HCT116 (cell line): ENCODE measurements at places on chromosomes 5 and 9.

DNA sequence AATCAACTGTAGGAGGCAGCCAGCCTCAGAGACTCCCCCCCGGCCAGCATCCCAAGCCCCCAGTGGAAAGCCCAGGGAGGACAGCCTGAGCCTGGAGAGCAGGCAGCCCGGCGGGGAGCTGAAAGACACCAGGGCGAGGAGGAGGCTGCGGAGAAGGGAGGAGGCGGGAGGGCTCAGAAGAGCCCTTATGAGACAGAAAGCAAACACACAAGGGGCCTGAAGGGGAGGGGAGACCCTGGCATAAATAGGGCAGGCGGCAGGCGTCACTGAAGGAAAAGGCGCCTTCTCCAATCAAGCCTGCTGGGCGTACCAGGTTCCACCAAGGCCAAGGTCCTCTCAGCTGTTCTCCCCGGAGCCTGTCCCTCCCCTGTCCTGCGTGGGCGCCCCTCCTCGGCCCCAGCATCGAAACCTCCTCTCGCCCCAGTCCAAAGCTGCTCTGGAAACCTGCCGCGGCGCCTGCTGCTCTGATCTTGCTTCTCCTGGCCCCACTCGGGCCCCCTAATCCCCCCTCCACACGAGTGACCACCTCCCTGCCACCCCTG, 1.3 kb downstream of the SLC9A3 start:
- DNase-seq = no peak

DNA sequence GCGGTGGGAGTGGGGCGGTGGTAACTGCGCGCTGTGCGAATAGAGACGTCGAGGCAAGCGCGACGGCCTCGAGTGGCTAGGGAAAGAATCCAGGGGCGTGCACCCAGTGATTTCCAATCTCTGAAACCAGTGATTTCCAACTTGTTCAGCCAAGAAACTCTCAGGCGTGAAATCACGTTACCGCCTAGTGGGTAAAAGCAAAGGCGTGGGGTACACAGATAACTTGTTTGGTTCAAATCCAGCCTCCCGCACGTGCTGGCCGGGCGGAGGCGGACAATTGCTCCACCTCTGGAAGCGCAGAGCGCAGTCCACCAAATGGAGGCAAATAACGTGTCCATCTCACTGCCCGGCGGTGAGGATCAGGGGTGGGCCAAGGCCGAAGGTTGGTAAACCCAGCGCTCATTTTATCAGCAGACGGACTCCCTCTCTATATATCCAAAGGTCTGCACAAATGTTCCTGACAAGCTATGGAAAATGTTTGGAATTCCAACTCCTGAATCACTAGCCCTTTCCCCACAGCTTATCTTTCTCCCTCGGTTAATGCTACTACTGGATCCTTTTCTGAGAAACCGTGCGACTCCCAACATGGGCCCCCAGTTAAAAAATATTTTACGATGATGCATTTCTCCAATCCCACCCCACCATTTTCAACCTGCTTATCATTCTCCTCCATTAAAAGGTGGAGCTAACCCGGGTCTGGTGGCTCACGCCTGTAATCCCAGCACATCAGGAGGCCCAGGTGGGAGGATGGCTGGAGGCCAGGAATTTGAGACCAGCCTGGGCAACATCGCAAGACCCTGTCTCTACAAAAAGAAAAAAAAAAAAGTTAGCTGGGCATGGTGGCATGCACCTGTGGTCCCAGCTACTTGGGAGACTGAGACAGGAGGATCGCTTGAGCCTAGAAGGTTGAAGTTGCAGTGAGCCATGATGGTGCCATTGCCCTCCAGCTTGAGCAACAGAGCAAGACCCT, 950 bp upstream of the FNBP1 start:
- DNase-seq = no peak

DNA sequence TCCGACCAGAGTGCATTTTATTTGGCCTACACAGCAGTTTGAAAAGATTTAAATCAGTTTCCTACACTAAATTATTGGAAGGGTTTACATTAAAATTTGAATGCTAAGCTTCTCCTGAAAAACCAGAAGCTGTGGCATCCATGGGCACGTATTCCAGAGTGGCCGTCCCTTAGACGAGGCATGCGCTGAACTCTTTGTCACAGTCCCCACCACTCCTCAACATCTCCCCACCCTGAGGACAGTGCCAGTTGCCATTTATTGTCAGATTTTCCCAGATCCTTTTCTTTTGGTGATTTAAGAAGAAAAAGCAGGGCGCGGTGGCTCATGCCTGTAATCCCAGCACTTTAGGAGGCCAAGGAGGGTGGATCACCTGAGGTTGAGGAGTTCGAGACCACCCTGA, 39.9 kb upstream of the UNC5A start:
- no peak for DNase-seq

DNA sequence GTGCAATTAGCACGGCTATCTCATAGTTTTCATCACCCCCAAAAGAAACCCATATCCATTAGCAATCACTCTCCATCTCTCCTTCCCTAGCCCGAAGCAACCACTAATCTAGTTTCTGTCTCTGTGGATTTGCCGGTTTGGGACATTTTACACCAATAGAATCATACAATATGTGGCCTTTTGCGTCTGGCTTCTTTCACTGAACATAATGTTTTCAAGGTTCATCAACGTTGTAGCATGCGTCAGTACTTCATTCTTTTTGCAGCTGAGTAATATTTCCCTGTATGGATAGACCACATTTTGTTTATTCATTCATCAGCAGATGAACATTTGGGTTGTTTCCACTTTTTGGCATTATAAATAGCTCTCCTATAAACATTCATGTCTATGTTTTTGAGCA, 75.4 kb upstream of the TBC1D2 start:
- no peak for DNase-seq

GRCh38 chr5:80067016-80067415, 31.9 kb downstream of the THBS4 start:
- no peak for DNase-seq

GRCh38 chr5:90909101-90909503, 350.5 kb downstream of the ADGRV1 start:
- no peak for DNase-seq

DNA sequence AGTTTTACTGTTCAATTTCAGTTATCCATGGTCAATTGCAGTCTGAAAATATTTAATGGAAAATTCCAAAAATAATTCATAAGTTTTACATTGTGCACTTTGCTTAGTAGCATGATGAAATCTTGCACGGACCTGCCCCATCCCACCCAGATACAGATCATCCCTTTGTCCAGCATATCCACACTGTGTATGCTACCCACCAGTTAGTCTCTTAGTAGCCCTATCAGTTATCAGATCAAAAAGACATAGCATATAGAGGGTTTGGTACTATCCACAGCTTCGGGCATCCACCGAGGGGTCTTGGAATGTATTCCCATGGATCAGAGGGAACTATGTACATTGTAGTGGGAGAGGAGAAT, 97.7 kb downstream of the SLC44A1 start:
- no peak for DNase-seq

- DNase-seq = no peak
Observed at GRCh38 chr9:104240890-104241289, 146.8 kb downstream of the SMC2 start.

DNA sequence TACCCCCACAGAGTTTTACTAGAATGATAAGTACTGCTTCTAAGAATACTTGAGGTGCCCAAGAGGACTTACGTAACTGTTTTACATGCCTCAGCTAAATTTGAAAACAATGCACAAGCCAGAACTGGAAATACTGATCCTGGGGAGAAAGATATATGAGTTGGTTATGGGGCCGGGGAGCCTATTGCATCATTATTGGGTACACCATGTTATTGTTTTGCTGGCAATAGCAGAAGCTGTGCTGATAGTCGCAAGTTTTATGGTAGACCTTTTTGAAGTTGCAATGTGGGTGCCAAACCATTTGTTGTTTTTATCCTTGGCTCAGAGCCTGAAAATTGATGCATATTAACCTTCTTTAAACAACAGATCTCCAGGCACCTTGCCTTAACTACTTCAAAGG, 108.4 kb upstream of the DHFR start:
- no peak for DNase-seq

DNA sequence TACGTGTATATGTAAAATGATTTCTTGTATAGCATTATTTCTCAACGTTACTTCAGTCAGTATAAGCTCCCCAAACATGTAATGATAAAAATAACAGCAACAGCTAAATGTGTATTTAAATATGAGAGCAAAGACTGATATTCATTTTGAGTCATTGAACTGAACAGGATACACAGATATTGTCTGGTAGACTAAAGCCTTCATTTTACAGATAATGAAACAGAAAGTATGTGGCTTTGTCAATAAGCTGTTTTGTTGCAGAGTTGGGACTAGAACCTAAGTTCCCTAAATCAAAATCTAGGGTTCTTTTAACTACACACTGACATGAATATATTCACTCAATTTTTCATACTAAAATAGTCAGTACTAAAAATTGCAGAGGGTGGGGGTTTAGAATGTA, 80.4 kb upstream of the MARCHF11 start:
- DNase-seq = no peak

DNA sequence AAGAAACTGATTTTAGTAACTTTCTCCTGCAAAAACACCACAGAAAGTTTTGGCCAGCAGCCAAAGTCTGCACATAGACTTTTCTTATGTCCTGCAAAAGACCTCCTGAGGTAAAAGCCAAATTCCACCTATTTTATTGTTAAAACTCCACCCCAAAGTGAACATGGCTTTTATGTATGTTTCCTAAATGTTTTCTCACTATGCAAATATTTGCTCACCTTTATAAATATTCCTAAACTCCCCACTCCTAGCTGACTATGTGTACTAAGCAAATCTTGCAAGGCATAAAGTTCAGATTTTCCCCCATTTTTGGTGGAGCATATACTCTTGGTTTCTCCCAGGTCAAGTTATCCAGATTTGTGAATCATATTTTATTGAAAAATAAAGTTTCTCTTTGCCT, 446.2 kb downstream of the DNAH5 start:
- no peak for DNase-seq

DNA sequence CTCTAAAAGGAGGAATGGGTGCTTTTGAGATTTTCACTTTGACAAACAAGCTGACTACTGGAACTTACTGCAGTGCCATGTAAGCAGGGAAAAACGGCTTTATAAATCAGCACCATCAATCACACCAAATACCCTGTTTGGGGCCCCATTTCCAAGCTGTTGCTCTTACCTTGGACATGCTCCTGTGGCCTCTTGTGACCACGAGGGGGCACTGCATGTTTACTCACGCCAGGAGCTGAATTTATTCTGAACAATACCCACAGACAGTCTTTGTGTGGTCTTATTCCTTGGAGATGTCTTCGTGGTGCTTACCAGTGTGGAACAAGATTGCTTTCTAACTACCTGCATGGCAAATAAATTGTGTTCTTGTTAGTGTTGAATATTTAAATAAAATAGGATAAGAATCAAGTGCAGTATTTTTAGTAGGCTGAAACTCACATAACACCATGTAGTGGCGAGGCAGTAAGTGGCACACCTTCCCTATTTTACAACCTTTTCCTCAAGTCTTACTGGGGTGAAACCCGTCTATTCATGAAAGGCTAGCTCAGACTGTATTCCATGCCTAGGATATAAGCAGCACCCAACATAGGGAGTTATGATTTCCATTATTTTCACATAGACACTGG, 155.5 kb upstream of the NMUR2 start:
- peak; percentile 18 for DNase-seq

DNA sequence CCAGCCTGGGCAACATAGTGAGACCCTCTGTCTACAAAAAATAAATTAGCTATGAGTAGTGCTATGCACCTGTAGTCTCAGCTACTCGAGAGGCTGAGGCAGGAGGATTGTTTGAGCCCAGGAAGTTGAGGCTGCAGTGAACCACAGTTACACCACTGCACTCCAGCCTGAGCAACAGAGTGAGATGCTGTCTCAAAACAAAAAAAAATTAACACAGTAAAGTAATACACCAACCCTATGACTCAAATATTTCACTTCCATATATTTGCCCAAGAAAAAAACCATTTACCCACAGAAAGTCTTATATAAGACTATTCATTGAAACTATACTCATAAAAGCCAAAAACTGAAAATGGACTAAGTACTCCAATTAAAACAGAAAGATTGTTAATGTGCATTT, 16.2 kb downstream of the SMIM23 start:
- no peak for DNase-seq

- DNase-seq = no peak
Observed at GRCh38 chr5:41356786-41357185, 143.5 kb upstream of the C6 start.

DNA sequence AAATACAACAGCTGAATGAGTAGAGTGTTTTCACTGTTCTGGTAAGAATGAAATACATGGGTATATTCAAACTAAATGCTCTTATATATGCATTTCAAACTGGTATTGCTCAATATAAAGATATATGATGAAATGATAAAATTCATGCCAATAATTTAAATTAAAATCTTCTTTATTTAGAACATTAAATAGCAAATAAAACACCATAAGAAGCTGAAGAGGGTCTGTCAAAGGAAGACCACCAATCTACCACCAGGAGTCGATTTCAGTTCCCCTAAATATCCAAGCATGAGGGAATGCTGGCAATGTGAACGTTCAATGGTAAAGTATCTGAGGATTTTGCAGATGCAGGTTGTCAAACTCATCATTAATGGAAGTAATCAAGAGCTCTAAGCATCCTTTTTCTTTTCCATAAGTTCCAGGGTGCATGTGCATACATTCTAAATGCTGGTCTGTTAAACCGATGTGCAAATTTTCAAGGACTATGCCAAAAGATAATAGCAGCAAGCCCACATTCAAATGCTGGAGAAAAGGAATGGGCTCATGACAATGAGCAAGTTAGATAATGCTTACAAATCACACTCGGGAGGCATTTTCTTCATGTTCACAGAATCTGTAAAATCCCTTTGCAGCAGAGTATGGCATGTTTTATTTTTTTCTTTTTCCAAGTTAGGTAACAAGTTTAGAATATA, 118.8 kb upstream of the MTAP start:
- no peak for DNase-seq

DNA sequence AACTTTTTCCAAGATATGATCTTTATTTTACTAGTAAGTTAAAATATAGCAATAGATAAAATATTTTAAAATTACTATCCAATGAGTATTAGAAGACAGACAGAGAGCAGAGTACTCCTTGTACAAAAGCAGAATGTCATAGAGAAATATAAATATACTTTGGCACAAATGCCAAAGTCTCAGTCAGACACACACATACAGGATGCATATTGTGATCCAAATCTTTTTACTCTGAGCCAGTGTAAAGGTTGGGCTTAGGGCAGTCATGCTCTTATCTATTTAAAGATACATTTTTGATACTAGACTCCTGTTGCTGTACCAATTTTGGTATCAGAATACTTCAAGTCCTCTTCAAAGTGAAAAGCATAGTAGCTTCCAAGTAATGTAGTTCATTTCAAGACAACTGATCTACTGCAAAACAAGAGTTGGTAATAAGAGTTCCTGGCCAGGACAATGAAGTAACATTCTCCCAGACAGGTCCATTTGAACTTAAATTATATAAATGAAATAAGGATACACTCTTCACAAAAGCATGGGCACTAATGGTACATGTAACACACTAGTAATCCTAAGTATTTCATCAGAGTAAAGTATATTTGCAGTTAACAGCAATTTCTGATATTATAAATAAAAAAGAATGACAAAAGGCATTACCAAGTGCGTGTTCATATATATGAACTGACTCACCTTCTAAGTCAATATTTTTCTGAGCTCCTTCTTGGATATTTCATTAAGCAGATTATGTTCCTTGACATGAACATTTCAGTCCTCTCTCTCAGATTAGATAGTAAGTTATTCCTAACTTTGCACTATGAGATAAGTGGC, 10.5 kb downstream of the PFDN1 start:
- DNase-seq = no peak
